LHCN-M2 (cell line): ENCODE measurements at places on chromosomes 6 and 20. TPM values are rescaled to one million over a fixed set of nuclear protein-coding genes. Genes with fewer than 3 reads are reported as not detected.

DNA sequence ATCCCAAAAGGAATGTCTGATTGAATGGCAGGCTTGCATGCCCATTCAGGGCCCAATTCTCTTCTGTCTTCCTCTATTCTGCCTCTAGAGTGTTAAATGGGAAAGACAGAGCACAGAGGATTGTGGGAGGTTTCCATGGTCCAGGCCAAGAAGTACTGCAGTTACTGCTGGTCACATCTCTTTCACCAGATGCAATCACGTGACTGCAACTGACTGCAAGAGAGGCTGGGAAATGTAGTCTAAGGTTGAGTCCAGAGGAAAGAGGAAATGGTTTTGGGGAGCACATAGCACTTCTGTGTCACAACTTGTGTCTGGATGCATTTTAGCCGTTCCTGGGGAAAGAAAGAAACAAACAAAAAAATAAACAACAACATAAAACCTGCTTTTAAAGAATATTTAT is 336.4 kb upstream of the BTBD3 start:
- DNase-seq = peak; percentile 24

GRCh38 chr6:32947552-32948465 is 5.1 kb downstream of the HLA-DMA start:
- peak; percentile 31 for DNase-seq

Gene LST1
- total RNA-seq = not detected in 2 replicates

- no peak for DNase-seq
Observed at GRCh38 chr20:63402181-63402859, 41.2 kb upstream of the CHRNA4 start.

- DNase-seq = no peak
Observed at GRCh38 chr6:37699138-37699766, 1.6 kb upstream of the MDGA1 start.
